Non-pigmented ciliary epithelial cell (primary cell): ENCODE measurements at places on chromosomes 16 and 17.

DNA sequence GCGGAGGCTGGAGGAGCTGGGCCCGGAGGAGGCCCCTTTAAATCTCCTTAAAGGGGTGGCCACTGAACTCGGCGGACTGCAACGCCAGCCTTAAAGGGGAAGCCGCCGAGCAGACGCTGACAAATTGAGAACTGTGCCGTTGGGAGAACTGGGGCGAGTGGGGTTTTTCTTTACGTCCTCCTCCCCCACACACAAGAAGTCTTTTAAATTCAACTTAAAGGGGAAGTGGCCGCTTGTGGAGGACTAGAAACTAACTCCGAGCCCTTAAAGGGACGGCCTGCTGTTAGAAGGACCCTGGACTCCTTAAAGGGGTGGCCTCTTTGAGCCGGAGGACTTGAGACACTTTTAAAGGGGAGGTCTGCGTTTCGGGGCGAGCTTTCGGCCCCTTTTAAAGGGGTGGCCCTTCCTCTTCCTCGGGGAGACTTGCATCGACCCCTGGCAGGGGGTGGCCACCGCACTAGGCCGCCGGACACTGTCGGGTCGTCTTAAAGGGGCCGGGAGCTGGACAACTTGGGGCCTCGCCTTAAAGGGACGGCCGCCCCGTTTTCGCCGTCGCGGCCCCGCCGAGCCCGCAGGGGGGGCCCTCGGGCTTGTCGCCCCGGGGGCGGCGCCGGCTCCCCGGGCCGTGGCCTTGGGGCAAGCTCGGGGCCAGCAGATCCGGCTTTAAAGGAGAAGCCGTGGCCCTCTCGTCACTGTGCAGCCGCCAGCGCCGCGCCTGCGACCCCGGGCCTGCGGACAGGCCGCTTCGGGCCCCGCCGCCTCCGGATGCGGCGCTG, 688 bp downstream of the FBRS start:
- DNase-seq: peak; percentile 86

- peak; percentile 64 for DNase-seq
Measured at GRCh38 chr16:57807968-57808528, 5.8 kb upstream of the KIFC3 start.

DNA sequence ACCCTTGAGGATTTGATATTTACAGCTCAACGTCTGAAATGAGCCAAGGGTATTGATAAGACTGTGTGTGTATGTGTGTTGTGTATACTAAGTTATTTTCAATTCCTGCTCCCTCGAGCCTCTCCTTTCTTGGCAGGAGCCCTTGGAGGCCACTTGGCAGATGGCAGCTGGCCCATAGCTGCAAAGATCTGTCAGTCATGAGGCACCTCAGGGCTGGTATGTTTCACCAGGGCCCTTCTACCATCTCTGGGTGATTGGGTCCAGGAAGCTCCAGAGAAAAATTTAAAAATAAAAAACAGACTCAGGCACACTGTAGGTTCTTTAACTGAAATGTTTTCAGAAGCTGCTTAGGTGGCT, 355.7 kb downstream of the HAPSTR1 start:
- no peak for DNase-seq

DNA sequence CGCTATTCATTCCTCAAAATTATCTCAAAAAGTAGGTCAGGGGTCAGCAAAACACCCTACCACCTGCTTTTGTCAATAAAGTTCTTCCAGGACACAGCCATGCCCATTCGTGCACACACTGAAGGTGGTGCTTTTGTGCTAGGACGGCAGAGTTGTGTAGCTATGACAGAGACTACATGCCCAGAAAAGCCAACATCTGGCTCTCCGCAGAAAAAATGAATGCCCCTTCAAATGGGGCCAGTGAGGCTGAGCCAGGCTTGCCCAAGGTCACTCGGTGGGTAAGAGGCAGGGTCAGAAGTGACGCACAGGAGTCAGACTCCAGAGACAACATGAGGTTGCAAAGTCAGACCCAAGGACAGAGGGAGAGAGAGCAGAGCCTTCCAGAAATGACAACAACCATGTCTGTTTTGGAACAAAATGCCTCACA, 200.1 kb downstream of the XYLT1 start:
- no peak for DNase-seq

DNA sequence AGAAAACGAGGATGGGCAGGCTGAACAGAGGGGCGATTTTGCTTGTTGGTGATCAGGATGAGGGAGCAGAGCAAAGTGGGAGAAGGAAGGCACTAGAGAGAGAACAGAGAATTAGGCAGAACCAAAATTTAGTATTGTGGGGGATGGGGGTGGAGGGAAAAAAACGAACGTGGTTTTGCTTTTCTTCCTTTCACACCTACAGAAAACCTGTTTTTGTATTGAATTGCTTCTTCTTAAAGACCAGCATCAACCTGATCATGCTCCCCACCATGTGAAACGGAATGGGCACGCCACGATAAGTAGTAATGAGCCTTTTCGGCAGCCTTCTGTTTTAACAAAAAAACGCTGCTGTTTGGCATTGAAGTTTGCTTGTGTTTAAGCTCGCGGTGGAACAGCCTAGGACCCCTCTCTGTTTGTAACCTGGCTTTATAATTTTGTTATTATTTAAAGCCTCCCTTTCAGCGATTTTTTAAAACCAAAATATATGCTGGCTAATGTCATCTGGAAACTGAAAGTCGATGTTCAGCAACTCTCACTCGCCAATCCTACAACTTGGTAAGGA, 36.8 kb downstream of the ERCC4 start:
- DNase-seq: no peak

DNA sequence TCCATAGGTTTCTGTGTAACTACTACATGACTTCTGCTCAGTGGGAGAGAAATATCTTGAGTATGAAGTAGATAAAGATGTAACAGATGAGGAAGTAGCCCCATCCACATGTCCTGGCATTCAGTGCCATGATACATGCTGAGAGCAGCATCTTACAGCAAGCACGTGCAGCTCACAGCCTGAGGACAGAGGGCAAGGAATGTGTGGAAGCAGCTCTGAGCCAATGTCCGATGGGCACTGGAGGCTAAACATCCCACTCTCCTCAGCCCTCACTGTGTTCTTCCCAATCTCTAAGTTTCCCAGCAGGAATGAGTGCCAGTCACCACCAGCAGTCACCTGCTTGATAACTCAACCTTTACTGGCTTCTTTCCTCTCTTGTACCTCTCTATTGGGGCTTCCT, 40.4 kb downstream of the CFDP1 start:
- DNase-seq: no peak

GRCh38 chr16:71288570-71288889, 672 bp downstream of the CMTR2 start:
- DNase-seq: no peak

GRCh38 chr16:69514356-69514755, 51.4 kb upstream of the NFAT5 start:
- DNase-seq: no peak

- DNase-seq: no peak
Measured at GRCh38 chr16:3577302-3577752, at the start of gene NLRC3. Gene NLRC3 (minus strand): TSS chr16:3577403. CDS start chr16:3565036, 12,367 bp downstream.

GRCh38 chr17:39738568-39738901, 797 bp downstream of the GRB7 start:
- DNase-seq: no peak

- no peak for DNase-seq
Measured at GRCh38 chr17:1239210-1239609, 31.0 kb upstream of the BHLHA9 start.
